ENCODE measurements at places on chromosomes 2 and 18.

DNA sequence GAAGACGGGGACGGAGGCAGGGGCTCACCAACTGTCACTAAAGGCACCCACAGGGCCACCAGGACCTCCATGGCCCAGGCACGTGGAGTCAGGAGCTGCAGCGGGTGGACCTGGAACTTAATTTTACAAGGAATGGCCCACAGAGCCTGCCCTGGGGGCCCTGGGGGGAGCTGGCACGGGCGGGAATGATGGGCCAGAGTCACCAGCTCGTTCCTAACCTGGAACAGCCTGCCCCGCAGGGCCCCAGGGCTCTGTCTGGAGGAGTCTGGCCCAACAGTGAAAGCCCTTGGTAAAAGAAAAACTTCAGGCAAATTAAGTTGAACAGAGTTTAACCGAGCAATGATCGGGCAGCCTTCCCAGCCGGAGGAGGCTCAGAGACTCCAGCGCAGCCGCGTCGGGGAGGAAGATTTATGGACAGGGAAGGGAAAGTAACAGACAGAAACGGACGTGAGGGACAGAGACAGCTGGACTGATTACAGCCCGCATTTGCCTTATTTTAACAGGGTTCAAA is 118.4 kb upstream of the TMEM18 start:
- no peak for DNase-seq

DNA sequence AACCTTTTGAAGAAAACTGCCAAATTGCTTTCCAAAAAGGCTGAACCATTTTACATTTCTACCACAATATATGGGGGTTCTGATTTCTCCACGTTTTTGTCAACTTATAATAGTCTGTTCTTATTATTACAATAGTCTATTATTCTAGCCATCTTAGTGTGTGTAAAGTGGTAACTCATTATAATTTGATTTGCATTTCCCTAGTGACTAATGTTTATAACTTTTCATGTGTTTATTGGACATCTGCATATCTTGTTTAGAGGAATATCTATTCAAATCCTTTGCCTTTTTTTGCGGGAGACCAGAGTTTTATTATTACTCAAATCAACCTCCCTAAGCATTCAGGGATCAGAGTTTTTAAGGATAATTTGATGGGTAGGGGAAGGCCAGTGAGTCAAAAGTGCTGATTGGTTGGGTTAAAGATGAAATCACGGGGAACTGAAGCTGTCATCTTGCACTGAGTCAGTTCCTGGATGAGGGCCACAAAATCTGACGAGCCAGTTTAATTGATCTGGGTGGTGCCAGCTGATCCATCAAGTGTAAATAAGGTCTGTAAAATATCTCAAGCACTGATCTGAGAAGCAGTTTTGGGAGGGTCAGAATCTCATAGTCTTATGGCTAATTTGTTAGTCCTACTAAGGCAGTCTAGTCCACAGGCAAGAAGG is 303.4 kb upstream of the NCKAP5 start:
- no peak for DNase-seq

DNA sequence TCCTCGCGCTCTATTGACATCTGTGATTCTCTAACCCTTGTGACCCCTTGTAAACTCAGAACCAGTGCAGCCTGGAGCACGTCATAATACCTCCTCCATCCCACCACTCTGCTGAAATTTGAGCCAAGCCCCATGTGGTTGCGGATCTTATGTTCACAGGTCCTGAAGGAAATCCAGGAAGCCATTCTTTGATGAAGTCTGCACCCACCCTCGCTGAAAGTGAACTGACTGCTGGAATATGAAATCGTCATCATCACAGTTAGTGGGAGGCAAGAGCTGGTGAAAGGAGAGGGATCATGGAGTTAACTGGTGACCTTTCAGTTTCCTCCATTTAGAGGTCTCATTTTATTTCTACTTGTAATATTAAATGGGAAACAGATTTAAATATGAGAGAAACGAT is 21.6 kb downstream of the ZEB2 start:
- DNase-seq: no peak

GRCh38 chr2:46917628-46918027 is 2.0 kb upstream of the MCFD2 start:
- no peak for DNase-seq

DNA sequence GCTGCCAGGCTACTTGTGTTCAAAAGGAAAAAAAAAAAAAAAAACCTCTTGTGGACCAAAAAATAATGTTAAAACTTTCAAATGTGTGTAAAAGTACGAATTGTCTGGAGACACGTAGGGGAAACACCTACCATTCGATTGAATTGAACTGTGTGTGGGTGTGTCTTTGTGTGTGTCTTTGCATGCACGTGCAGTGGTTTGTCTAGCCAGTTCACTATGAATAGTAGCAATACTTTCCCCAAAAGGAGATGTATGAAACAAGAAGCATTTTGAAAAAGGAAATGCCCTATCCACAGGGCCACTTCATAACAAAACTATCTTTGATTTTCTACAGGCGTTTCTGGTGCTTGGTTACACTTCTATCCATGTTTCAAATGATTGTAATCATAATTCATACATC is 186.8 kb downstream of the RPRM start:
- no peak for DNase-seq

DNA sequence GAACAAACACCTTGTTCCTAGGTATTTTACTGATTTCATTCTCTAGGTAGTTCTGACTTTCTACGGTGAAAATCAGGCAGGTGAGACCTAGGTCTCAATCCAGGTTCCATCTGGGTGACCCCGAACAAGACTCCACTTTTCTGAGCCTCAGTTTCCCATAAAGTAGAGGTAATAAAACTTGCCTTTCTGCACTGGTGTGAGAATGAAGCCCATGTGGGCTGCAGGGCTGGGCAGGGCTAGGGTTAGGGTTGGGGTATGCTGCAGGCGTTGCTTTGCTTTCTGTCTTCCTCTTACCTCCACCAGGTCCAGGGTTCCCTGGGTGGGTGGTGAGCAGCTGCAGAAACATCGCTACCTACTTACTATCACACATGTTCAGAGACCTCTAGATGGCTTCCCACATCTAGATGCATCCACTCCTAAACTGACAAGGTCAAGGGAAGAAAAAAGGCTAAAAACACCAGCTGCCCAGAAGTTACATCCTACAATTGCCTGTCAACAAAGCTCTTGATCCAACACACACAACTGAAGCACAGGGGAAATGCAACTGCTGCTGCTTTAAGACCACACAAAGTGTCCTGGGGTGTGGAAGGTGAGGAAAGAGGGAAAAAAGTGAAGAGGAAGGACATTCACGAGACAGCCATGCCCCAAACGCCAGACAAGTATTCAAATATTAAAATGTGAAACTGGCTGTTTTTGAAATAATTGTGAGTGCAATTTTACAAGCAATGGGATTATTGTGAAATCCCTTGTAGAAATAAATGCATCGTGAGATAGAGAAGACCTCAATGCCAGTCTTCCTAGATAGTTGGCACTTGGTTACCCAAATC is 23.5 kb downstream of the MBP start:
- DNase-seq: no peak

DNA sequence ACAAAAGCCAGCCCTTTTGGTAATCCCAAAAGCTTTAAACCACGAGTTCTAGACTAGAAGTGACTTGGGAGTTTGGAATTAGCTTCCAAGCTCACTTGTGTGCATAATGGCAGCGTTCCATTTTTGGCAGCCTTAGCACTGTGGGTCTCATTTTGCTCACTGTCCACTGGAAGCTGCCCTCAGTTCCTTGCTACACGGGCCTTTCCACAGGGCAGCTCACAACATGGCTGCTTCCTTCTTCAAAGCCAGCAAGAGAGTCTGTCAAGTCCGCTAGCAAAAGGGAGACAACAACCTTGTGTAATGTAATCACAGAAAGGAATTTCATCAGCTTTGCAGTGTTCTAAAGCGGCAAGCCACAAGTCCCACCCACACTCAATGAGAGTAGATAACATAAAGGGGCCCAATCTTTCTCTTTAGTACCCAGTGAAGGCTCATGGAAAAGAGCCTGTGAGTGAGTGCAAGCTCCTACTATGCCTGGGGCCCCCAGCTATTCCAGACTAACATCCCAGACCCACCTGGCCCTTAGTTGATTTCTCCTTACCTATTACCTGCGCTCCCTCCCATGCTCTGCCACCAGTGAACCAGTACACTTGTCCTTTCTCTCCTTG is 239.7 kb upstream of the FBXO11 start:
- no peak for DNase-seq

GRCh38 chr2:38932586-38932985 is 42.9 kb downstream of the ARHGEF33 start:
- no peak for DNase-seq

- no peak for DNase-seq
Observed at GRCh38 chr2:57333221-57333620, 713.4 kb upstream of the VRK2 start.

- no peak for DNase-seq
Observed at GRCh38 chr2:104673225-104673624, 180.7 kb upstream of the POU3F3 start.

DNA sequence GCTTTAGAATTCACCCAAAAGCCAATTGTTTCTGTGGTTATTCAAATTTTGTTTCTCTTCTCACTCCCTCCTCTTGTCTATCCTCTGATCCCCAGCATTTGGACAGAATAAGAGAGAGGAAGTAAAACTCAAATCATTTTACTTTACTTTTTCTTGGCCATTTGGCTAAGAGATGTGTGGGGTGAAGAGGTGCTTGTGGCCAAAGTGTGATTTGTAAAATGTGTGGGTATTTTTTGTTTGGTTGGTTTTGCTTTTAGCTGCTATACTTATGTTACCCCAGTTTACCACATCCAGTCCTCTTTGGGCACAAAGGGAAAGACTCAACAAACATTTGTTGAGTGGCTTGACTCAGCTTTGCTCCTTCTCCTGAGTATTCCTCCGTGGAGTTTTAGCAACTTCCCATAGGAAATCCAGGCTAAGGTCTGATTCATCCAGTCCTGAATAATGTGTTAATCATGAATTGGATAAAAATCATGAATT is 109.1 kb upstream of the CYP1B1 start:
- DNase-seq: no peak

- DNase-seq: no peak
Observed at GRCh38 chr2:144248350-144249034, 271.4 kb downstream of the ZEB2 start.

DNA sequence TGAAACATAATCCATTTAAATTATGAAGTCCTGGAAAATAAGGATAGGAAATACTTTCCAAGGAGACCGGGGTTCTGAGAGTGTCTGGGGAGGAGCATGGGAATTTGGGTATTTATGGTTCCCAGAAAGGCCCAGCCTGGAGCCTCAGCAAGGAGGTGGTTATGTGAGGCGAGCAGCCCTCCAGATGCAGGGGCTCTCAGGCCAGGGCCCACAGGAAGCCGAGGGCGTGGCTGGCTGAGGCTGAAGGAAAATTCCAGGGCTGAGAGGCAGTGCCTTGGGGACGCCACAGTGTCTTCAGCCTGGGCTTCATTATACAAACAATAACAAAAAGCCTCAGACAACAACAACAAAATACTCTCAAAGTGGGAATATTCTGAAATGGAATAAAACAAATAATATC is 86.9 kb upstream of the SERPINE2 start:
- no peak for DNase-seq

DNA sequence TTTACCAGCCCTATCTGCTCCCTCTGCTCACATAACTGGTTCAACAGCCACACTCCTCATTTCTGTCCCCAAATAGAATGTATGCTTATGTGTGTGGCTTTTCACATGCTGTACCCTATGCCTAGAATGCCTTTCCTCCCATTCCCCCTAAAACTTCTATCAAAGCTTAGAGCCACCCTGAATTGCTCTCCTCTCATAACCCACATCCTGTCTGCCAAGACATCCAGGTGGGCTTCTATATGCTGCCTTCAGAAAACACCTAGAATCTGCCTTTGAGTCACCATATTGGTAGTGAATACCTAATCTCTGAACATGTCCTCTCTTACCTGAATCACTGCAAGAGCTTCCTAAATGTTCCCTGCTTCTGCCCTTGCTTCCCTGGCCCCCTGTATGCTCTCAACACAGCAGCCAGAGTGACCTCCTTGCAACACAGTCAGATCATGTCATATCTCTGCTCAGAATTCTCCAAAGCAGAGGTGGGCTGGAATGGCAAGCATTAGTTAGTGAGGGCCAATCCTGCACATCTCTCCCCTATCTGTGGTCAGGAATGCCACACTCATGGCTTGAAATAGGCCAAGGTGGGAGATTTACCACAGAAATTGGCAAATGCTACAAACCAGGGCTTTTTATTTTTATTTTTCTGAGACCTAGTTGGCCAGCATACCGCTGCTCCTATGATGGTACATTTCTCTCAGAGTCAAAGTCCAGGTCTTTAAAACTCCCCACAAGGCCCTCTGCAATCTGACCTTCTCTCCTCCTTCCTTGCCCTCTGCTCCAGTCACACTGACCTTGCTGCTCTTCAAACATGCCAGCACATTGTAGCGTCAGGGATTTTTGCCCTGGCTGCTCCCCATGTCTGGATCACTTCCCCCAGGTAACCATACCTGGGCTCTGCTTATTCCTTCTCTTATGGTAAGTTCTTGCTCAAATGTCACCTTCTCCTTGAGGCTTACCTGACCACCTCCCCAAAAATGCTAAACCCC is 111.8 kb upstream of the STON1 start:
- DNase-seq: no peak
